Glutamatergic neuron (in vitro differentiated cells): ENCODE measurements at places on chromosomes 1 and 21.

- peak overlapping the region; percentile 100 for H3K27ac ChIP-seq
- H3K4me3 ChIP-seq: peak overlapping the region; percentile 99
- peaks cover 8% of the 10 kb centered on the region for H3K36me3 ChIP-seq
- no peak for DNase-seq
- H3K27me3 ChIP-seq: peaks cover 4% of the 10 kb centered on the region
Measured at GRCh38 chr1:248906753-248907661, 972 bp downstream of the PGBD2 start.

DNA sequence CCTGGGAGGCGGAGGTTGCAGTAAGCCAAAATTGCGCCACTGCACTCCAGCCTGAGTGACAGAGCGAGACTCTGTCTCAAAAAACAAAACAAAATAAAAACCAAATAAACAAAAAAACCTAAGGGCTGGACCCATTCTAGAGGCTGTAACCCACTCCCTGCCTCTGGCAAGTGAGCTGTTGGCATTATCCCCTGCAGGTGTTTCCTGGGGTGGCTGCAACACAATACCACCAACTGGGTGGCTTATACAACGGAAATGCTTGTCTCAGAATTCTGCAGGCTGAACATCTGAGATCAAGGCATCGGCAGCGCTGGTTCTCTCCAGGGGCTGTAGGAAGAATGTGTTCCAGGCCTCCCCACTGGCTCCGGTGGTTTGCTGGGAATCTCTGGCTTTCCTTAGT is 15.2 kb downstream of the LRRC38 start:
- H3K36me3 ChIP-seq: no peaks in the 10 kb centered on the region
- H3K4me1 ChIP-seq: no peaks in the 10 kb centered on the region
- H3K4me3 ChIP-seq: no peak overlapping the region
- no peak overlapping the region for H3K27ac ChIP-seq
- H3K27me3 ChIP-seq: peaks cover 2% of the 10 kb centered on the region
- DNase-seq: no peak

- no peak for DNase-seq
- no peak overlapping the region for H3K27ac ChIP-seq
- H3K4me3 ChIP-seq: no peak overlapping the region
- peaks cover 2% of the 10 kb centered on the region for H3K27me3 ChIP-seq
- H3K4me1 ChIP-seq: no peaks in the 10 kb centered on the region
- no peaks in the 10 kb centered on the region for H3K36me3 ChIP-seq
Measured at GRCh38 chr1:98177751-98178150, 256.9 kb upstream of the DPYD start.

DNA sequence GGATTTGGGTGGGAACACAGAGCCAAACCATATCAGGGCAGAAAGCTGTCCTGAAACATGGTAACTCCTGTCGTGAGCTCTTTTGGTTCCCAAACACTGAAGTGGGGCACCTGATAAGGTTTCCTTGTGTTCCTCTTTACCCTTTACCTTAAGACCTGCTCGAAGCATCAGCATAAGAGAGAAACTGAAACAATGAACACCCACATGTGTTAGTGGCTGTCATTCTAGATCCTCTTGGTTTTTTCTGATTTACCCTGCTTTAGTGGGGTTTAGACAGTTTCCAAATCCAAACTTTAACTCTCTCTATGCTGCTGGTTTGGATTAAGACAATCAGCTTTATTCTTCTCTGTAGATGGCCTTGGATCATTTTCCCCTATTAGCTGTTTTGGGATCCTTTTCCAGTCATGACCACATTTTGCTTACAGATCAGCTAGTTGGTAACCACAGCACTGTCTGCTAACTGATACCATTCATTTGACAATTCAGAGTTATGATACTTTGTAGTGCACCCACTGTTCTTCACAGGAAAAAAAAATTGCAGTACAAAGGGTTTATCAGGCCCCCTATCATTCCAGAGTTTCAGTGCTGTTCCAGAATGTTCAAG is 975 bp upstream of the MNDA start:
- no peaks in the 10 kb centered on the region for H3K27me3 ChIP-seq
- H3K36me3 ChIP-seq: peaks cover 11% of the 10 kb centered on the region
- H3K4me3 ChIP-seq: no peak overlapping the region
- no peaks in the 10 kb centered on the region for H3K4me1 ChIP-seq
- DNase-seq: no peak

DNA sequence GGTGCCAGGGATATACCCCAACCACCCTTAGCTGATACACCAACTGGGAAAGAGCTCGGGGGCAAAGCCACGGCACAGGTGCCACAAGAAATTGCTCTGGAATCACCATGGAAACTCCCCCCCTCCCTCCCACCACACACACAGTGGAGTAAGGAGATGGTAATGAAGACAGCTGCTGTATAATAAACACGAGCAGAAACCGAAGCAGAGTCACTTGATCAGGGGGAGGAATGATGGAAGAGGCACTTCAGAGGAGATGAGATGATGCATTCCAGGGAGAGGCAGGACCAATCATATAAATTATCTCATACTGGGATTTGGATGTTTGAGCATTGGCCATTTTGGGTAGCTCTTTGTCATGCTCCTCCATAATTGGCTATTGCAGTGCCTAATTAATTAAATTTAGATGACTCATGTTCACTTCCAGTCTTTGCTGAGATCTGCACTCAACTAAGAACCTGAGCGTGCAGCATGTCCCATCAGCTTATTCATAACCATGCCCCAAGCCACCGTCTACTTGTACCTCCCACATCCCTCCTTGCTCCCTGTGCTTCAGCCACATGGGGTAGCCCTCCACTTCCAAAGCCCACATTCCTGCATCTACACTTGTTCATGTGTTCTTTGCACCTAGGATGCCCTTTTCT is 189.5 kb downstream of the ZSCAN20 start:
- H3K4me3 ChIP-seq: no peak overlapping the region
- H3K36me3 ChIP-seq: no peaks in the 10 kb centered on the region
- peaks cover 2% of the 10 kb centered on the region for H3K27me3 ChIP-seq
- peaks cover 13% of the 10 kb centered on the region for H3K4me1 ChIP-seq
- H3K27ac ChIP-seq: peak overlapping the region; percentile 10

DNA sequence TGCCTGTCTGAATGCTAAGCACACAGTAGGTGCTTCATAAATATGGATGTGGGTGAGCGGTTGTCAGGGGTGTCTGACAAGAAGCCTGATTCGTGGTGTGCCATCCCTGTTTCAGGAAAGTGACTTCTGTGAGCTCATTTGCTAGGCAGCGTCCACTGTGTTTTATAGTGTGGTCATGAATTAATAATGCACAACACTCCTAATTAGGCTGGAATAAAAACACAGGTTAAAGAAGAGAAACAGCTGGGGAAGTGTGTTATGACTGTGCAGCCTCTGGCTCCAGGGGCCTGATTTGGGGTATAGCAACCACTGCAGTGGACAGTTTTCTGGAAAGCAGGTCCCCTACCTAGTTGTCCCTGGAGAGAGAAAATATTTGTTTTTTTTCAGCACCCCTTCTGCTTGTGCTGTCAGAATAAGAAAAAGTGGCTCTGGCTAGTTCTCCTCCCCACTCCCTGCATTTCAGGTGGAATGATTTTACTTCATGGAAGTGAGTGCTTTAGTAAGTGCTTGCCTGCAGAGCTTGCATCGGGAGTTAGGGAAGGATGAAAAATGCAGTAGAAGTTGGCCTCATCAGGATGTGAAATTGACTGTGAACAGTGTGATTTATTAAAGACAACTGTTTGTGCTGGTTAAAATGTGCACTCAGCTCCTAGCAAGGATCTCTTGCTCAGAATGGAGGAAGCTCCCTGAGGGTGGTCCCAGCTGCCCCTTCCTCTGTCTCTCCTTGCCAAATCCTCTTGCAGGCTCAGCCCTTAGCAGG is 333.8 kb downstream of the HHAT start:
- no peak for DNase-seq
- H3K27ac ChIP-seq: peak overlapping the region; percentile 17
- peaks cover 14% of the 10 kb centered on the region for H3K4me1 ChIP-seq
- H3K27me3 ChIP-seq: peaks cover 4% of the 10 kb centered on the region

- DNase-seq: no peak
- H3K27me3 ChIP-seq: peaks cover 6% of the 10 kb centered on the region
- H3K27ac ChIP-seq: no peak overlapping the region
- H3K4me1 ChIP-seq: peaks cover 5% of the 10 kb centered on the region
- no peak overlapping the region for H3K4me3 ChIP-seq
Measured at GRCh38 chr21:44831227-44831860, 13.5 kb upstream of the SUMO3 start.

DNA sequence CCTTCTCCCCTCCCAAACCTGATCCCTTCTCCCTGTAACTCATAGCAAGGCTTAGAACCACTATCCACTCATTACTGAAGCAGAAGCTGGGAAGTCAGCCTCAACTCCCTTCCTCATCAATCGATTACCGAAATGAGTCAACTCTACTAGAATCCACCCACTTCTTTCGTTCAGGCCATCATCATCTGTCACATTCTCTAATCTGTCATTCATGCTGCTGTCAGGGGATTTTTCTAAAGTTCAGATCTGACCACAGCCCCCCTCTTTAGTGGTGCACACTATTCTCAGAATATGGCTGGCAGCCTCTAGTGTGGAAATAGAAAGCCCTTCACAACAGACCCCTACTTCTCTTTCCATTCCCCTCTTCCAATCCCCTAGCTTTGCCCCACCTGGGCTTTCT is 5.1 kb downstream of the NT5C1A start:
- H3K27ac ChIP-seq: no peak overlapping the region
- H3K36me3 ChIP-seq: peaks cover 6% of the 10 kb centered on the region
- H3K4me3 ChIP-seq: no peak overlapping the region
- peaks cover 26% of the 10 kb centered on the region for H3K27me3 ChIP-seq
- H3K4me1 ChIP-seq: peaks cover 1% of the 10 kb centered on the region
- no peak for DNase-seq

GRCh38 chr1:198346178-198346577 is 189.4 kb downstream of the NEK7 start:
- H3K36me3 ChIP-seq: no peaks in the 10 kb centered on the region
- DNase-seq: no peak
- H3K27ac ChIP-seq: no peak overlapping the region
- no peaks in the 10 kb centered on the region for H3K4me1 ChIP-seq

- H3K27me3 ChIP-seq: no peaks in the 10 kb centered on the region
- no peaks in the 10 kb centered on the region for H3K4me1 ChIP-seq
- H3K36me3 ChIP-seq: no peaks in the 10 kb centered on the region
- no peak for DNase-seq
- H3K27ac ChIP-seq: no peak overlapping the region
Measured at GRCh38 chr1:67224856-67225255, 58.6 kb downstream of the IL23R start.

GRCh38 chr1:81801651-81802456 is 1.1 kb downstream of the ADGRL2 start:
- DNase-seq: peak; percentile 60
- H3K27ac ChIP-seq: peak overlapping the region; percentile 86
- peak overlapping the region; percentile 99 for H3K4me3 ChIP-seq
- H3K36me3 ChIP-seq: no peaks in the 10 kb centered on the region
- peaks cover 7% of the 10 kb centered on the region for H3K27me3 ChIP-seq
- peaks cover 30% of the 10 kb centered on the region for H3K4me1 ChIP-seq

- H3K27me3 ChIP-seq: no peaks in the 10 kb centered on the region
- no peak for DNase-seq
- H3K27ac ChIP-seq: no peak overlapping the region
- no peaks in the 10 kb centered on the region for H3K36me3 ChIP-seq
Measured at GRCh38 chr1:73452522-73452921, 745.5 kb downstream of the LRRIQ3 start.

DNA sequence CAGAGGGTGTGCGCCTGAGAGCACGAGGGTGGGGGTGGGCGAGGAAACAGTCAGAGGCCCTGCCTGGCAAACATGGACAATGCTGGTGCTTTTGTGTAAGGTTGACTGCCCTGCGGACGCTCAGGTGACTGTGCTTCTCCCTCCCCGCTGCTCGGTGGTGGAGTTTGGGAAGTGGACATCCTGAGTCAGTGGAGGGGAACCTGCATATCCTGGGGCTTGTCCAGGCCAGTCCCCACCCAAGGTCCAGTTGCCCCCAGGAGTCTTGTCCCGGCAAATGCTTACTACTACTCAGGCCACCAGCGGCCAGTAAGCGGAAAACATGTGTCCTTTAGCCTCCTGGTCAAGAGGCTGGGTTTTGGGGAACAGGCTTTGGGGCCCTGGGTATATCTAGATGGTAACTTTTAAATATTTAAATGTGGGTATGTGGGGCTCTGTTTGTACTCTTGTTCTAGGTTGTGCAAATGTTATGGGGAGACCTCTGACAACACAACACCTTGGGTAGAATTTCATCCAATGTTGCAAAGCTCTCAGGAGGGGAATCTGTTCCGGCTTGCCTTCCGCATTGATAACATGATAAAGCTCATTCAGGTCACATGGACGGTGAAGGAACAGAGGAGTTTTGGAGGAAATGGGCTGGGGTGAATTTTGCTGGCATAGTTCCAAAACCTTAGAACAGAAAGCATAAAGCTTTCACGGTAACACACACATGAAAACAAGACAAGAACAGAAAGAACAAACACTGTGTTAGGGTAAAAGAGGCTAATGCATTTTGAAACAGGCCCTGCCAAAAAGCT is 364.9 kb downstream of the PRDM2 start:
- H3K27ac ChIP-seq: no peak overlapping the region
- no peaks in the 10 kb centered on the region for H3K36me3 ChIP-seq
- no peak for DNase-seq
- H3K4me3 ChIP-seq: no peak overlapping the region
- no peaks in the 10 kb centered on the region for H3K4me1 ChIP-seq

GRCh38 chr1:75954586-75954985 is 22.4 kb upstream of the ASB17 start:
- H3K4me1 ChIP-seq: no peaks in the 10 kb centered on the region
- no peak overlapping the region for H3K27ac ChIP-seq
- H3K27me3 ChIP-seq: no peaks in the 10 kb centered on the region
- no peak for DNase-seq

GRCh38 chr1:17559615-17560419 is 20.3 kb downstream of the ARHGEF10L start:
- no peaks in the 10 kb centered on the region for H3K36me3 ChIP-seq
- H3K27ac ChIP-seq: no peak overlapping the region
- H3K27me3 ChIP-seq: peaks cover 4% of the 10 kb centered on the region
- no peak for DNase-seq

- H3K4me1 ChIP-seq: no peaks in the 10 kb centered on the region
- H3K4me3 ChIP-seq: peak overlapping the region; percentile 67
- peaks cover 6% of the 10 kb centered on the region for H3K36me3 ChIP-seq
- peaks cover 4% of the 10 kb centered on the region for H3K27me3 ChIP-seq
- H3K27ac ChIP-seq: no peak overlapping the region
- DNase-seq: peak; percentile 73
Measured at GRCh38 chr1:179586107-179586823, 5.4 kb upstream of the TDRD5 start.
